ENCODE measurements at places on chromosomes 1 and 21. TPM values are rescaled to one million over a fixed set of nuclear protein-coding genes. Genes with fewer than 3 reads are reported as not detected.

GRCh38 chr1:176517484-176517883 lies 54.5 kb downstream of the PAPPA2 start:
- DNase-seq: peak; percentile 15

DNA sequence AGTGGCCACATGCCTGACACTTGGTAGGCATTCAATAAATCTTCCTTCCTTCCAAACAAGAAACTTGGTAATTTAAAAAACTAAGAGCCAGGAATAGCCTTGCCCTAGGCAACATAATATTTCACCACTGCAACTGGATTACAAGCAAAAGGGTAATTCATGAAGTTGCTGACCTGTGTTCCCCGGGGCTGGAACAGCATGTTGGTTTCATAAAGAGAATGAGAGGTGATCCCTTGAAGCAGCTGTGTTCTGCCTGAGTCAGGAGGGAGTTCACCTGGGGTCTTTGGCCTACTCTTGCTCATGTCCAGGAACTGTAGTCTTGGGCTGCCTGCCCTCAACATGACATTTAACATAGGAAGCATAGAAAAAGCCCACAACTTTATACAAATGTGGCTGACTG lies 329.0 kb upstream of the DAB1 start:
- no peak for DNase-seq

- DNase-seq: no peak
These were observed 58.6 kb downstream of the FAAP20 start for GRCh38 chr1:2135941-2136340.

DNA sequence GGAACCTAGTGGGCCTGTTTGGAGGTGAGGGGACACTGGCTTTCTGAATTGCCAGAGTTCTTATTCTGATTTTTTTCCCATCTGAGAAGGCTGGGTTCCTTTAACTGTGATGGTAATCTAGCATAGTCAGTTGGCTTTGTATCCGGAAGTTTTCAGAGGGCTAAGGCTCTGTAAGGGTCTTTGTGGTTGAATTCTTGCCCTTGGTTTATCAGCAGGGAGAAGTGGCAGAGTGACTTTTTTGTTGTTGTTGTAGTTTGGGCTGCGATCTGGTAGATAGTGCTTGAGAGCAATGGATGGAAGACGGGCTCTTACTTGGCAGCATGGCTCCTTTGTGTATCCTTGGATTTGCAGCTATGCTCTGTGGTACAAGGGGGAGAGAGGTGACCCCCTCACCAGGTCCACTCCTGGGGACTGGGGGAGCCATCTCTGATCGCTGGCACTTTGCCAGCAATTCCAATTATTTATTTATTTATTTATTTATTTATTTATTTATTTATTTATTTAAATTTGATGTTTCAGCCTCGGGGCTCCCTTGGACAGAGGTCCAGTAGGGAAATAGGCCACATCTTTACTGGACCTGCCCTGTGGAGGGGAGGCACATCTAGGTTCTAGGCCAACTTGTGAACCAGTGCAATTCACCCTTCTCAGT lies 18.5 kb downstream of the TCP10L start:
- DNase-seq: no peak

GRCh38 chr1:7680955-7681268 lies 90.2 kb upstream of the VAMP3 start:
- DNase-seq: no peak

GRCh38 chr1:212670301-212670700 lies 29.3 kb downstream of the BATF3 start:
- no peak for DNase-seq

- DNase-seq: peak; percentile 61
These were observed 57.4 kb downstream of the OLIG1 start for GRCh38 chr21:33127154-33127867.

DNA sequence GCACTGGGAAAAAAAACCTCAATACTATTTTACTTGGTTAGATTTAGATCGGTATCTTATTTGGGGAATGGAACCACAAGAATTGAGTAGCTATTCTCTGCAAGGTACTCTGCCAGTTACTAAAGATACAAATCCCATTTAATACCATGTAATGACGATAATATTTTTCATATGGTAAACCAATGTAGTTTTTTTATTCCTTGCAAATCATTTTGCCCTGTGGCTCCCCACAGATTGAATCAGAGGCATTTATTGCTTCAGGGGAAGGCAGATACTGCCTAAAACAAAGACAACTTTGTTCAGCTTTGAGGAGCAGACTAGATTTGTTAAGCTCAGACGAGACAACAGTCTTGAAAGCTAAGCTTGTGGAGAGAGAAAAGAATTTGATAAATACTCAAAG lies 226.7 kb upstream of the RUNX1 start:
- DNase-seq: no peak

DNA sequence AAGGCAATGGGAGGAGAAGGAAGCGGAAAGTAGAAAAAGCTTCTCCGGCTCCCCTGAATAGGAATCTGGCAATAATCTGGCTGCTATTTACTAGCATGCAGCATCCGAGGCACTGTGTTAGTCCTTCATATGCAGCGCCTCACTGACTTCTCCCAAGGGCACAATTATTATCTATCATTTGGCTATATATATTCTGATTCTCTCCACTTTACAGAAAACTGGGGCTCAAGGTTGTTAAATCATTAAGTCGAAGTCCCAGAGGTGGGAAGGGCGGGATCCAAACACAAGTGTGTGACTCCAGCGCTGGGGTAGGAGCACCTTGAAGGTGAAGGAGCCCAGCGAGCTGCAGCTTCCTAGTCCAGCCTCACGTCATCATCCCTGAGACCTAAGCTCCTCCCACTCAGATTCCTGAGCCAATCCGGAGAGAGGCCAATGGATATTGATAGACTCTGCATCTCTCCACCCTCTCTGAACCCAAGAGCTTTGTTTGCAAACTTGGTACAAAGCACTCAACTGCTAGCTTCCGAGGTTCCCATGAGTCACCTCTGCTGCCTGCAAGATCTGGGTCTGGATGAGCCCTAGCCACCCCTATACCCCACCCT lies 16.6 kb upstream of the EYA3 start:
- no peak for DNase-seq

DNA sequence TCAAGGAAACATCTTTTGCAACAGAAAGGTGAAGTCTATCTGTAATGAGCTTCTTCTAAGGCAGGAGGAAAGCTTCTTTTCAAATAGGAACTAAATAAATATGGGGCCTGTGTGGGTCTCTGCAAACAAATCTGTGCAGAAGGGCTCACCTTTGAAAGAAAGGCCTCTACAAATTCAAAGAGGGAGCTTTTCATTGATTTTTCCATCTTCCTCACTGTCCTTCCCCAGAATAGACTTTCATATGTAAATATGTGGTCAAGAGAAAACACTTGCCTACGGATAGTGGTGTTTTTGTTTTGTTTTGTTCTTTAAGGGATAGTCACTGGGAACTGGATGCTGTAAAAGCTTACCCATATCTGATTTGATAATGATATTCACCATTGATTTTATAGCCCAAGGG lies 223.4 kb downstream of the DSCAM start:
- DNase-seq: no peak

DNA sequence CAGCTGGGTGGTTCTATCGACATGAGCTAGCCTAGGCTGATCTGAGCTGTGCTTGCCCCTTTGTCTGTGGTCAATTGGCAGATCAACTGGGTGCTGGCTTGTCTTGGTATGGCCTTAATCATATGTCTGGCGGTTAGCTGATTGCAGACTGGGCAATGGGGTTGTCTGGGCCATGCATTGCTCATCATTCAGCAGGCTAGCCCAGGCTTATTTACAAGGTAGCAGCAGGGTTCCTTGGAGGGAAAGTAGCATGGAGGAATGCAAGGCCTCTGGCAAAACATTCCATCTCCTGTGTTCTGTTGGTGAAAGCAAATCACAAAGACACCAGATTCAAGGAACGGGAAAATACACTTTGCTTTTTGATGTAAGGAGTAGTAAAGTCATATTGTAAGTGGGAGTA lies 84.0 kb upstream of the IVNS1ABP start:
- no peak for DNase-seq

- no peak for DNase-seq
These were observed 3.6 kb downstream of the SCNN1D start for GRCh38 chr1:1283821-1284220.

LMX1A gene
- total RNA-seq: 0.14 TPM

FNDC5 gene
- 78.6 TPM for total RNA-seq

ANXA9 gene
- total RNA-seq: not detected

CFAP107 gene
- not detected for total RNA-seq

CCDC185 gene
- total RNA-seq: not detected

RIPPLY3 gene
- not detected for total RNA-seq

RGS4 gene
- 1.4 TPM for total RNA-seq

Data from heart right ventricle (tissue), 16 donors.